Amniotic stem cell (primary cell): ENCODE measurements at places on chromosomes 4 and X.

- DNase-seq: no peak
Observed at GRCh38 chr4:154720618-154721267, 23.1 kb upstream of the LRAT start.

GRCh38 chr4:113499696-113500095 lies 261.8 kb downstream of the CAMK2D start:
- DNase-seq: no peak

GRCh38 chrX:28880136-28880535 lies 292.9 kb downstream of the IL1RAPL1 start:
- DNase-seq: no peak

DNA sequence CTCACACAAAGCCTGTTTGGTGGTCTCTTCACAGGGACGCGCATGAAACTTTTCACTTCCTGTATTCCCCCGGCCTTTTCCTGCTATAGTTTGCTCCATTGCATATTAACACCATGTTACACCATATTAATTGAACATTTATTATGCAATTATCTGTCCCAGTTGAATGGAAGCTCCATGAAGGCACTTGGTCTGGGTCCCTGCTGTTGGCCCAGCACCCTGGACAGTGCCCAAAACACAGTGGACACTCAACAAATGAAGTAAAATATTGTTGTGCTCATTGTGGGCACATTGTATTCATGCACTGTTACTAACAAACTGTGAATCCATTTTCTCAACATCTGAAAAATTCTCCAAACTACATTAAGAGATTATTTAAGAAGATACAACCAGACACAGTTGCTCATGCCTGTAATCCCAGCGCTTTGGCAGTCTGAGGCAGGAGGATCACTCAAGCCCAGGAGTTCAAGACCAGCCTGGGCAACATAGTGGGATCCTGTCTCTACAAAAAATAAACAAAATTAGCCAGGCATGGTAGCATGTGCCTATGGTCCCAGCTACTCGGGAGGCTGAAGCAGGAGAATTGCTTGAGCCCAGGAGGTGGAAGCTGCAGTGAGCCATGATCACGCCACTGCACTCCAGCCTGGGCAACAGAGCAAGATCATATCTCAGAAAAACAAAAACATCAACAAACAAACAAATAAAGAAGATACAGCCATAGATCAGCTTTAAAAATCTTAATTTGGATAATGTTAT lies 292.7 kb upstream of the TENM3 start:
- no peak for DNase-seq

- DNase-seq: no peak
Observed at GRCh38 chr4:70754990-70755688, 33.4 kb downstream of the RUFY3 start.

- DNase-seq: no peak
Observed at GRCh38 chrX:47098338-47099094, 20.3 kb downstream of the RGN start.

DNA sequence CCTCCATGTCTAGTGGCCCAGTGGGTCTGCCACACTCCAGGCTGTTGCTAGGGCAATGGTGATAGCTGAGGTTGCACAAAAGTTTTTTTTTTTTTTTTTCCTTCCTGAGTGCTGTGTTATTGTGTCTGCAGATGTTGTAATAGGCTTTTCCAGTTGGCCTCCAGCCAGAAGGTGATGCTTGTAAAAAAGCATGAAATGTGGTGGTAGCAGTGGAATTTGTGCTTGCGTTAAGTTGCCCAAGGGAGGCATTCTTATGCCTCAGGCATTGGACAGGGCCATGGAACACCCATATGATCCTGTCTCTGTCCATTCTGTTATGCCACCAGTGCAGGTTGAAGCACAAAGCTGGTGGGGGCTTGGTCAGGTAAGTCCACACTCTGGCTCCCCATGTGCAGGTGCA lies 660.5 kb upstream of the SPANXN1 start:
- DNase-seq: no peak

GRCh38 chr4:82282875-82283274 lies 90.9 kb downstream of the HNRNPD start:
- DNase-seq: no peak

DNA sequence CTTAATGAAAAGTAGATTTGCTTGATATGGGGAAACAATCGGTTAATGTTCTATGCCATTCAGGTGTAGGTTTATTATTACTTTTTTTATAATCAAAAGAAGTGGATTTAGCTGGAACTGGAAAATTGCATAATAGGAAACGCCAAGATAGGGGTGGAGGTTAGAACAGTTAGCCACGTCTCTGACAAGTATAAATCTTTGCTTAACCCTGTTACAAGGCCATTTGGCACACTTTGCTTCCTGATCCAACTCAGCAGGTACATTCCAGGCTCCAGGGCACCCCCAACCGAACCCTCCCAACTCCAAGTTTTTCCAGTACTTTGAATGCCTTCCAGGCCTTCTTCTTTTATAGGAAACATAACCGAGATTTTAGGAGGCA lies 50.6 kb upstream of the ACSL4 start:
- DNase-seq: no peak

GRCh38 chr4:148162991-148163390 lies 279.2 kb downstream of the NR3C2 start:
- DNase-seq: no peak

DNA sequence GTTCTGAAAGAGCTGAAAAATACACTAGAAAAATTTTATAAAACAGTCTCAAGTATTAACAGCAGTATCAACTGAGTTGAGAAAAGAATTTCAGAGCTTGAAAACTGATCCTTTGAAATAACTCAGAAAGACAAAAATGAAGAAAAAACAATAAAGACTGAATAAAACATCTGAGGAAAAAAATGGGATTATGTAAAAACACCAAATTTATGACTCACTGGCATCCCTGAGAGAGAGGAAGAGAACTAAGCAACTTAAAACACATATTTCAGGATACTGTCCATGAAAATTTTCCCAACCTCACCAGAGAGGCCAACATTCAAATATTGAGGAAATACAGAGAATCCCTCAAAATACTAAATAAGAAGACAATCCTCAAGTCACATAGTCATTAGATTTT lies 22.9 kb downstream of the PABPC4L start:
- DNase-seq: no peak

DNA sequence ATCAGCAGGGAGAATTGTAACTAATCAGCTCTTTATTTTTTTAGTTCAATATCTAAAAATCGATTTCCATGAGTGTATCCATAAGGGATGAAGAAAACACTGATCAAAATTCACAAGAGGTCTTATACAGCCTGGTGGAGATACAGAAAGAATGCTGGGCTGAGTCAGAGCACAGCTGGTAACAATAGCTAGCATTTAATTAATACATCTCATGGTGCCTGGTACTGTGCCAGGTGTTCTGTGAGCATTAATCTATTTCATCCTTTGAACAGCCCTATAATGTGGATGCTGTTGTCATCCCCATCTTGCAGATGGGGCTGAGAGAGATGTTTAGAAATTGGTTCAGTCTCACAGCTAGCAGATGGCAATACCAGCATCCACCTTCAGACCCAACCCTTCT lies 250.9 kb upstream of the RPS6KA3 start:
- no peak for DNase-seq

GRCh38 chr4:78297116-78297800 lies 240.1 kb downstream of the FRAS1 start:
- no peak for DNase-seq

- no peak for DNase-seq
Observed at GRCh38 chrX:18422886-18423285, 2.5 kb upstream of the CDKL5 start.

DNA sequence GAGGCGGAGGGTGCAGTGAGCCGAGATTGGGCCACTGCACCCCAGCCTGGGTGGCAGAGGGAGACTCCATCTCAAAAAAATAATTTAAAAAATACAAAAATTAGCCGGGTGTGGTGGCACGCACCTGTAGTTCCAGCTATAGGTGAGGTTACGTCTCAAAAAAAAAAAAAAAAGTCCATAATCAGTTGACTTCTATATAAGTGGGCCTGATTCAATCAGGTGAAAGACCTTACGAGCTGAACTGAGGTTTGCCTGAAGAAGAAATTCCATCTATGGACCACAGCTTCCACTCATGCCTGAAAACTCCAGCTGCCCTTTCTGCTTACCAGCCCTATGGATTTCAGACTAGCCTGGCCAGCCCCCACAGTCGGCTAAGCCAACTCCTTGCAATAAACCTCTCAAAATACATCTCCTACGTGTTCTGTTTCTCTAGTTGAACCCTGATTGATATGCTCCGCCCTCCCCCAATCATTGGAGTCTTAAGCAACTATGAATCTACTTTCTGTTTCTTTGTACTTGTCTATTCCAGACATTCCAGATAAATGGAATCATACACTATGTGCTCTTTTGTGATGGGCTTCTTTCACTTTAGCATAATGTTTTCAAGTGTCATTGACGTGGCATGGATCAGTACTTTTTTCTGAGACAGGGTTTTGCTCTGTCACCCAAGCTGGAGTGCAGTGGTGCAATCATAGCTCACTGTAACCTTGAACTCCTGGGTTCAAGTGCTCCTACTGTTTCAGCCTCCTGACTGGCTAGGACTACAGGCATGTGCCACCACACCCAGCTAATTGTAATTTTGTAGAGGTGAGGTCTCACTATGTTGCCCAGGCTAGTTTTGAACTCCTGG lies 36.6 kb downstream of the SAT1 start:
- DNase-seq: no peak

DNA sequence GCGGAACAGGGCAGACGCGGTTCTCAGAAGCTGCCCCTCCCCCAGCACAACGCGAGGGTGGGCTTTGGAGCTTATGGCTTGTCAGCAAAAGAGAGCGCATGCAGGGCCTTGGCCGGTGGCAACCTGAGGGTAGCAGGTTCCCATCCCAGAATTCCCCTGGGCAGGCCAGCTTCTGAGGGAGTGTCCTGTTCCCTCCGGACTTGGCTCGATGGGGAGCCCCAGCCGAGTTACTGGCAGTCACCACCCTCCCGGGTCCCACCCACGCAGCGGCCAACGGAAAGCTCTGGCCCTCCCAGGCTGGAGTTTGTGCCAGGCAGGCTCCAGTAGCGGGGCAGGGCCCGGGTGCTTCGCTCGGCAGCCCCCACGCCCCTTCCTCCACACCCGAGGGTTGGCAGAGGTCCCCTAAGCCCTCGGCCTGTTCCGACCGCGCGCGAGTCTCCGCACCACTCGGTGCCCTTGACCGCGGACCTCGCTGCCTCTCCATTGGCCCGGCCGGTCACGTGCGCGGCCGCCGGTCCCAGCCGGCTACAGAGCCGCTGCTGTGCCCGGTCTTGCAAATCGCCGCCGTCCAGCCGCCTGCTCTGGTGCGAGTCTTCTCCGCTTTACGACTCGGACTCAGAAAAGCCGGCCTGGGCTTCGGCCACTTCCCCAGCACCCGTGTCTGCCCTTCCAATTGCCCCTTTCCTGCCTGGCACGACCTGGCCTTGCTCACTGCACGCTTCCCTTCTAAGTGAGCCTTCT lies 20.9 kb upstream of the MTM1 start:
- no peak for DNase-seq

DNA sequence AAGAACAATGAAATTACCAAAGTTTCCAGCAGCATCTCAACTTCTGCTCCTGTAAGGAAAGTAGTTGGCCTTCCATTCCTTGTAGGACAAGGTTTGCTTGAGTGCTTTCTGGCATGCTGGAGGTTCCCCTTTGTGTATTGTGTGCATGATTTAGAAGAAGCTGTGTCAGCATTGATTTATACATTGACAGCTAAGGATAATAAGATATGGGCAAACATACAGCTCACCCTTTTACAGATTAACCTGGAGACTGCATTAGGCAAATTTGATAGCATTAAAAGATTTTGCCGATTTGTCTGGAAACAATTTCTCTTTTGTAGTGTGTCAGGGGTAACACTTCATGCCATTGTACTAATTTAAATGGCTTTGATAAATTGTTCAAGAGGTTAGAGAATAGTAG lies 221.8 kb upstream of the PACRGL start:
- DNase-seq: no peak

- no peak for DNase-seq
Observed at GRCh38 chrX:108117988-108118387, 26.4 kb downstream of the ATG4A start.

DNA sequence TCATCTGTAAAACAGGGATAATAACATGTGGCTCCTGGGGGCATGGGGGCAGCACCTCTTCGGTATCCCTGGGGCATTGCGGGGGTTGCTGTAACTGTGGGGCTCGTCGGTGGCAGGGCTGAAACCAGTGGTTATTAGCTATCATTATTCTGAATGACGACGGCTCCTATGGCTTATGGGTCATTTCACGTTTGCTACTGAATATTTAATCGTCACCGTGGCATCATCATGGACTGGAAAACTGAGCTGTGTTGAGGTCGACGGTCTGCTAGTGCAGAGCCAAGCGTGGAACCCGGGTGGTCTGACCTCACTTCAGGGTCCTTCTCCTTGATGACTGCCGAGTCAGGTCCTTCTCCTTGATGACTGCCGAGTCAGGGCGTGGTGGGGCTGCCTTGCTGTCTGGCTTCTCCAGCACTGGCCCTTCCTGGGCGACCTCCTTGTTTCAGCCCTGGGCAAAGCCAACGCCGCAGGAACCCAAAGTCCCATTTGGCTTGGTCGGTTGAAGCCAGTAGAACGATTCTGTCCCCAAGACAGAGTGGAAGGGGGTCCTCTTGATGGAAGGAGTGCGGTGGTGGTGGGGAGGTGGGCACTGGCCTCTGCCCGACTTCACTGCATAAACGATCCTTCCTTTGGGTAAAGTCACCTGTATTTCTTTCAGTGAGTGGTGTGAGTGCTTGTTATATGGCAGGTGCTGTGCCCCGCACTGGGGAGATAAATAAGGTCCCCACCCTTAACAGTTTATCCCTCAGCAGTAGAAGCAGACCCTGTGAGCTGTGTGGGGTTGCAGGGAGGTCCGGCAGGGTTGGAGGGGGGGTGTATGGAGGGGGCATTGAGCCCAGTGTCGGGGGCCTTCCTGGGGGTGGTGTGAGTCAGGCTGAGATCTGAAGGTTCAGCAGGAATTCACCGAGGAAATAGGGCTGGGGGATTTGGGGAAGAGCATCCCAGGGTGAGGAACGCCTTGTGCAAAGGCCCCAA lies 40.8 kb downstream of the PSAPL1 start:
- DNase-seq: no peak

DNA sequence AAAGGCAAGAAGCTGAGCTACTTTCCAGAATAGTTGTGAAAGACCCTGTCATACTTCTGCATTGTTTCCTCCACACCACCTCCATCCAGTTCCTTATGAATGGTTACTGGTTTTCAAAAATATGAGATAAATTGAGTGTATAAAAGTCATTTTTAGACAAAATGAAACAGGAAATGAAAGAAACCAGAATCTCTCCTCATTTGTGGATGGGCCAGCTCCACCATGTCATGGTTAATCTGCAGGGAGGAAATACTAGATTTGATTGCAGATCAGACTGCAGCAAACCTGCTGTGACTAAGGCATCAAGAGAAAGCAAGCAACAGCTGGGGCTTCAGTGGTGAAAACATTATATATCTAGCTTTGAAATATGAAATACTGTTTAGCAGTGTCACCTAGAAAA lies 23.8 kb downstream of the F9 start:
- DNase-seq: no peak
